Dorsolateral prefrontal cortex (tissue), 122 donors: ENCODE measurements at places on chromosomes 12 and 14. TPM values are rescaled to one million over a fixed set of nuclear protein-coding genes. Genes with fewer than 3 reads are reported as not detected.

Gene CLEC7A
- total RNA-seq: 1.6 TPM

Gene BHLHE41
- total RNA-seq: 136 TPM

Gene FOXN4
- total RNA-seq: not detected

Gene CLEC4D
- total RNA-seq: 0.59 TPM

Gene ALDH2
- total RNA-seq: 219 TPM

Gene LBHD2
- not detected for total RNA-seq

Gene DDX55
- 17.1 TPM for total RNA-seq

Gene RNF212B
- total RNA-seq: not detected

Gene ADAM21
- 0.59 TPM for total RNA-seq

Gene TOMM20L
- total RNA-seq: not detected

Gene PUS7L
- total RNA-seq: 38.7 TPM

Gene DEGS2
- total RNA-seq: 9.1 TPM
